ENCODE measurements at places on chromosomes 13 and 19. TPM values are rescaled to one million over a fixed set of nuclear protein-coding genes. Genes with fewer than 3 reads are reported as not detected.
A peak's percentile ranks its signal among the peaks of the same experiment; 100 is the strongest.

DNA sequence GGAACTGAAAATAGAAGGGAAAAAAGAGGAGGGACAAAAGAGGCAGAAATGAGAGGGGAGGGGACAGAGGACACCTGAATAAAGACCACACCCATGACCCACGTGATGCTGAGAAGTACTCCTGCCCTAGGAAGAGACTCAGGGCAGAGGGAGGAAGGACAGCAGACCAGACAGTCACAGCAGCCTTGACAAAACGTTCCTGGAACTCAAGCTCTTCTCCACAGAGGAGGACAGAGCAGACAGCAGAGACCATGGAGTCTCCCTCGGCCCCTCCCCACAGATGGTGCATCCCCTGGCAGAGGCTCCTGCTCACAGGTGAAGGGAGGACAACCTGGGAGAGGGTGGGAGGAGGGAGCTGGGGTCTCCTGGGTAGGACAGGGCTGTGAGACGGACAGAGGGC lies at the start of gene CEACAM5:
CEACAM5 (plus strand) TSS at position 146 of the 400 bp plus-strand sequence; CDS start at position 252, 106 bp downstream.
- DNase-seq, result no peak

- peak; percentile 95 for DNase-seq
These were observed 4.0 kb upstream of the ZFP36 start for GRCh38 chr19:39402346-39403300.

DNA sequence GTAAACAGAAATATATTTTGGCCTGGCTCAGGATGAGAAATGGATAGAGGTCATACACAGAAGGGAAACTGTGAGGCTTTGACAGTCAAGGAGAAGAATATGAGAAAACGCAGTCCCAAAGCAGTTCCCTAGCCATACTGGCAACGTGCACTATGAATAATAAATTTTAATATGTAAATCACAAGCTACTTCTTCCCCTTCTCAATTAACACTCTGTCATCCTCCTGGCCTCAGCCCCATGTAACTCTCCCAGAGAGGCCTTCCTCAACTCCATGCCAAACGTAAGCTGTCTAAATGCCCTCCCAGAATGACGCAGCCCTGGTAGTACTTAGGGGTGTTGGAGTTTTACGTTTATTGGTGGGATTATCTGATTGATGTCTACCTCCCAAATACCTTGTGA lies 732.6 kb downstream of the LIG4 start:
- DNase-seq, result no peak

LILRB3 gene
- not detected for total RNA-seq

DNA sequence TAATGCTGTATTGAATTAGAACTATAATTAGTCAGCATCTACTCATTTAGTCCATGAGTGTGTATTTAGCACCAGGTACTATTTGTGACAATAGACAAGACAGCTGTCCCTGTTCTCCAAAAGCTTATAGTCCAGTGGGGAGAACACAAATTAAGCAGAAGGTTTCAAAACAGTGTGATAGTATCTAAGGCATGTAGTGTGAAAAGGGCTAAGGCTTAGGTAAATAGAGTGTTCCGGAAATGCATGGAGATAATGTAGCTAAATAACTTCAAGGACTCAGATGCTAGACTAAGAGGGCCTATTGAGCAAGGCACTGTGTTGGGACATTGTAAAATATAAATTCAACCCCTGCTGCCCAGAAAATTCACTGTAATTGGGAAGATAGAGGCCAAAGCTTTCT lies 144.1 kb upstream of the MIR17HG start:
- no peak for DNase-seq

SYNE4 gene
- 10.9 TPM for total RNA-seq

GRCh38 chr19:41330481-41330880 lies 20.5 kb downstream of the CCDC97 start:
- DNase-seq, result no peak

GRCh38 chr19:16890461-16891184 lies 1.8 kb downstream of the F2RL3 start:
- DNase-seq, result no peak

- no peak for DNase-seq
These were observed 250.8 kb upstream of the EDNRB start for GRCh38 chr13:78169386-78169785.

CYP4F8 gene
- total RNA-seq, result not detected

GRCh38 chr13:78596736-78597601 lies 6.4 kb downstream of the POU4F1 start:
- DNase-seq, result peak; percentile 61

Measured in neural progenitor cell (in vitro differentiated cells).